Right cardiac atrium (tissue), 5 donors: ENCODE measurements at places on chromosomes 1 and 21. TPM values are rescaled to one million over a fixed set of nuclear protein-coding genes. Genes with fewer than 3 reads are reported as not detected.

- no peak for DNase-seq
Measured at GRCh38 chr21:40803101-40803500, 43.9 kb downstream of the DSCAM start.

The UBASH3A gene
- total RNA-seq = 0.28 TPM

GRCh38 chr1:185463011-185463410 lies 146.0 kb upstream of the IVNS1ABP start:
- DNase-seq = no peak

DNA sequence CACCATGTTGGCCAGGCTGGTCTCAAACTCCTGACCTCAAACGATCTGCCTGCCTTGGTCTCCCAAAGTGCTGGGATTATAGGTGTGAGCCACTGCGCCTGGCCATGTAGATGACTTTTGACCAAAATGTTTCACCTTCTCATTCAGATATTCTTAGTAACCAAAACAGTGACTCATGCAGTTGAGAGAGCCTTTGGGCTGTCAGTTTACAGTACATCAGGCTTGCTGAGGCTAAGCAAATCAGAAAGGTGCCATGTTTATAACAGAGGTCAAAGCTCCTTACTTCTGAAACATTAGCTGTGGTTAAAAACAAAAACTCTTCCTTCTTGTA lies 21.0 kb downstream of the CNIH4 start:
- DNase-seq = no peak

DNA sequence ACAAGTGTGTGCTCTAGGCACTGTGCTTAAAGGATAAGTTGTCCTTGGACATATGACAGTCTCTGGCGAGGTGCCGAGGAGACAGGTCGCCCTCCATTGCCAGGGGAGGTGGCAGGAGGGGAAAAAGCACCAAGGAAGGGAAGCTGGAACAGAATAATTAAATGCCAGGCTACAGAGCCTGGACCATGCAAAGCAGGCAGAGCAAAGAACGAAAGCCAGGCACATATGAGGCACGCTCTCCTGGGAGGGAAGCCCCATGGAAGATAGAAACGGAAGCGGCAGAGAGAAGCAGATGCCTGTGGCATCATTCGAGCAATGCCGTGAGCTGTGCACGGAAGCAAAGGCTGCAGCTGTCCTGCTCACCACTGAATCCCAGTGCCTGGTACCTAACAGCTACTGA lies 91.2 kb downstream of the JAK1 start:
- no peak for DNase-seq

- DNase-seq = no peak
Measured at GRCh38 chr1:222279591-222279990, 268.3 kb downstream of the HHIPL2 start.

DNA sequence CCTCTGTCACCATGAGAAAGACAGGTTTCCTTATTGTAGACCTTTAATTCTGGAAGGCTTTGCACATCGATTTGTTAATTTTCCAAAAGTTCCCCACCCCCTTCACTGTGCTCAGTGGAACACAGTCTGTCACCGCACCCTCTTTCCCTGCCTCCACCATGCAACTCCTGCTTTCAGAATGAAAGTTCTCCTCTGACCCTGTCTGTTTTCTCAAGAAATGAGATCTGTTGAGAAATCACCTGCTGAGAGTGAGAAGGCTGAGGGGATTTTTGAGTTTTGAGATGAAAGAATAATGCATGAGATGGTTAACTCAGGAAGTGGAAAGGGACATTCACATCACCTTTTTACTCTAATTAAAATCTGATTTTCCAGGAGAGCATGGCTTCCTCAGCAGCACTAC lies 99.6 kb downstream of the CYYR1 start:
- no peak for DNase-seq

DNA sequence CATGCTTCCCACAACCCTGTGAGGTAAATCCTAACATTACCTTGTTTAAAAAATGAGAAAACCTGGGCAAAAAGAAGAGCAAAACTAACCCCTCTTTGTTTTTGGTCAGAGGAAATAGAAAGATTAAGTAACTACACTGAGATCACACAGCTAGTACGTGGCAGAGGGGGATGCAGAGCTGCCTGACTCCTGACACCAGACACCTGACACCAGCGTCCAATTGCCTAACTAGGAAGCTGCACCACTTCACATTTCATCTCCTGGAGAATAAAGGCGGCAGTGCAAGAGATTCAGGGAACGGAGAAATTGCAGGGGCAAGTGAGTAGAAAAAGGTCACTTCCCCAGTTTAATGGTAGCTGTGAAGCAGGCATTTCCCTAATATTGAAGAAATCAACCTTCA lies 229.3 kb upstream of the PTBP2 start:
- DNase-seq = no peak

DNA sequence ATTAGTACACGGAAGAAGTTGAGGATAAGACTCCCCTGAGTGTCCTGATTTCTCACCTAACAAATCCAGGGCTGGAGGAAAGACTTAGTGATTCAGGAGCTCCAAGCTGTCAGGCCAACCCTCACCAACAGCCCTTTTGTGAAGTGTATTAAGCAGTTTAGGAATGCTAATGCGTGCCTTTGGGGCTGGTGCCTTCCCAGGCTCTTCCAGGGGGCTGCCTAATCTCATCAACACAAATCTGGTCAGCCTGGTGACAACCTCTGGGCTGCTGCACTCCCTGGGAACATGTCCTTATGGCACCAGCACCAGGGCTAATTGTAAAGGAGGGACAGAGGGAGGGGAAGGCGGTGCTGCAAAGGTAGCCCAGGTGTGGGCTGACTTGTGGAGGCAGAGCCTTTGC lies 15.5 kb downstream of the CSMD2 start:
- DNase-seq = no peak

The CSDE1 gene
- 731 TPM for total RNA-seq

- no peak for DNase-seq
Measured at GRCh38 chr21:29208682-29209059, 78.2 kb downstream of the MAP3K7CL start.

The CD34 gene
- total RNA-seq = 170 TPM

- DNase-seq = no peak
Measured at GRCh38 chr21:44742418-44743153, 31.2 kb upstream of the TSPEAR start.

DNA sequence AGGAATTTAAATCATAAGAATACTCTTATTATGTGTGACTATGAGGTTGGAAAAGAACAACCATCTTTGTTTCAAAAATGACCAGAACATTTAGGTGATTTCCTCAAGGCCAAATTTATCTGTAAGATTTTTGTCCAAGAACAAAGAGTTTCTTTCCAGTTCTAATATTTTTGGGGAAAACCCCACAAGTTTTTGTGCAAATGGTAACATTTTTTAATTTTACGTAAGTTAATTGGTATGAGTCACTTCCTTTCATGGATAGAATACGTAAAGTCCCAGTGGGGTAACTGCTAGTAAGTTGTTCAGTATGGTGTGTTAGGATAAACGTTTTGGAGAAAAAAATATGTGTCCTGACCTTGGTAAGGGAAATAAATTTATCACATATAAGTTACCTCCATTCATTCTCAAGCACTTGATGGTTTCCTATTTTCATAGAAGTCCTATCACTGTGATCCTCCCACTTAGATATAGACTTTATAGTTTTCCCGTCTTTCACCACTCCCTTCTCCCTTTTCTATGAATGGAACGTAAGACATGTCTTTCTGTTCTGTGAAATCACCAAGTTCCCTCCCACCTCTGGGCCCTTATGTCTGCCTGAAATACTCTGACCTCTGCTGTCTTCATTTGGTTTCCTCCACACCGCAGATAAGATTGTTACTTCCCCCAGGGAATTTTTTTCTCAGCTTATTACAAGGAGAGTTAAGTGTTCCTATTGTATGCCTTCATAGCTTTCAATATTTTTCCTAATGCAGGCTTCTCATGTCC lies 34.9 kb upstream of the TSNAX start:
- DNase-seq = no peak

- no peak for DNase-seq
Measured at GRCh38 chr1:19759740-19760089, 40.0 kb downstream of the TMCO4 start.

The COL8A2 gene
- total RNA-seq = 2.7 TPM

DNA sequence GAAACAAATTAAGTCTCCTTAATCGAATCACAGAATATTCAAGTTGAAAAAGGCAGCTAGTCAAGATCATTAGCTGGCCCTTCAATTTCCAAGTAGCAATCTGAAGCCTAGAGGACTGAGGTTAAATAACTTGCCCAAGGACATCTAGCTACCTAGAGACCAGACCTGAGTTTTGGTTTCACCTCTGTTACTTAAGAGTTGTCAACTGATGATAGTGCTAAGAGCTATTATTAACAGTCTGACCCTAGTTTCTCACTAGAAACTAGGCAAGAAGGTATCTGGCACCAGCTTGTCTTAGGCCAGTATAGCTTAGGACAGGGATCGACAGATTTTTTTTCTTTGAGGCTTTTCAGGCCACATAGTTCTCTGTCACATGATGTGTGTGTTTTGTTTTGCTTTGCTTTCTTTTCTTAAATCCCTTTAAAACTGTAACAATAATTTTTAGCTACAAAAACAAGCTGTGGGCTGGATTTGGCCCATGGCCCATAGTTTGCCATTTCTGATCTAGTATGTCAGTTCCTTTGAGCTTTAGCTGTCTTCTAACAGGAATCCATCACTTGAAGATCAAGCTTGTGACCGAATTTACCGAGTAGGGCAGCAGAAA lies 23.2 kb downstream of the TRIM45 start:
- no peak for DNase-seq

GRCh38 chr1:31588751-31589515 lies 12.6 kb downstream of the TINAGL1 start:
- peak; percentile 72 for DNase-seq

DNA sequence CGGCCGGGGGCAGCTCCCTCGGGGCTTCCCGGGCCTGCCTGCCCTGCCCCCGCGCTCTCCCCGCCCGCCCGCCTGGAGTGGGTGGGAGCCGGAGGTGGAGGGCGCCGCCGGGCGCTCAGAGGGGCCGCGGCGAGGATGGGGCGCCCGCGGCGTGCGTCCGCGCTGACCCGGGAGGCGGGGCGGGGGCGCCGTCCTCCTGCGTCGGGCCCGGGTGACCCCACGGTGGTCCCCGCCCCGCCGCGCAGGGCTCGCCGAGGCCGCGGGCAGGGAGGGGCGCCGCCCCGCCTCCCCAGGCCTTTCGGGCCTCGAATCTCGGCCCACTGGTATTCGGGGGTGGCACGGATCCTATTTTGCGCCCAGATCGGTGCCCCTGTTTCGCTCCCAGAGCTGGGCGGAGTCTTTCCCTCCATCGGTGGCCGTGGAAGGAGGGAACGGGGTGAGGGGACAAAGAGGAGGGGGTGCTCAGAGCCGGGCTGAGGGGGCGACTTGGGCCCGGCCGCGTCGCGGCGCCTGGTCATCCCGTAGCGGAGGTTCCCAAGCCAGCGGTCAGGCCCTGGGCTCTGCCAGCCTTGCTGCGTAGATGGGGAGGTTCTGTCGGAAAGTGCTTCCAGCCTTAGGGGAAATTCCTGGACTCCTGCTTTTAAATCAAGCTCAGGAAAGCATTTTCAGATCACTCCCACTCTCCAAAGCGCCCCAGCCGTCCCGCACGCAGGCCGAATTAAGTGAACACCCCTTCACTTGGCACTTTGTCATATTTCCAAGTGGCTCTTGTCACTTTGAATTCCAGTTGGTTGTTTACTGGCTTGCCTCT lies 545 bp downstream of the PATJ start:
- DNase-seq = peak; percentile 91

GRCh38 chr1:184002071-184002470 lies 35.5 kb downstream of the COLGALT2 start:
- peak; percentile 44 for DNase-seq

The HSD3B2 gene
- not detected for total RNA-seq

DNA sequence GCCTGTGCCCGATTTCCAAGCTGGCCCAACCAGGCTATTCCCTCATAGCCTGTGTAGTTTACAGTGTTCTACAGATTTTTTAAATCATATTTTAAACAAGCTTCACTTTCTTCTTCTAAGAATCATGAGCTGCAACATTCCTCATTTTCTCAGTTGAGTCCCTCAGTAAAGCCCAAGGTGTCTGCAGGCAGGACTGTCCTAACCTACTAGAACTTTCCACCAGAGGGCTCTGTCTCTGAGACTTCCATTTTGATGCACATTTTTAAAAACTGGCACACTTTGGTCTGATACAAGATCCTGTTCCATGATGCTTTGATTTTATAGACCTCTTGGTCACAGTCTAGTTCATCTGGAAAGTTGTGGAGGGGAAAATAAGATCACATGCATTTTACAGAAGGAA lies 21.6 kb upstream of the SLAMF6 start:
- no peak for DNase-seq

DNA sequence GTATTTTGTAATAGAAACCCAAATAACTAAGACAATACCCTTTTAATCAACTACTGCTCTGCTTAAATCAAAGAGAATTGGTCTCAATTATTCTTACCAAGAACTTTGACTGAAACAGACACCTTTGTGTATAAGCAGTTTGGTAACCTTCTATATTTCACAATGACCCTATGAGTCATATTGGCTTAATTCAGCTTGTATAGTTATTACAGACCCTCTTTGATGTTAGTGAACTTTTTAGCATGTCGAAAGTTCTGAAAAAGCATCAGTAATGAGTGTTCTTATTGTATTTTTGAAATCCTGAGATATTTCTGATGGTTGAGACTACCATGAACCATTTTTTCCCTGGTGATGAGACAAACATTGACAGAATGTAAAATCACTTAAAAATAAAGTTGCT lies 43.3 kb upstream of the RABGAP1L start:
- DNase-seq = no peak

DNA sequence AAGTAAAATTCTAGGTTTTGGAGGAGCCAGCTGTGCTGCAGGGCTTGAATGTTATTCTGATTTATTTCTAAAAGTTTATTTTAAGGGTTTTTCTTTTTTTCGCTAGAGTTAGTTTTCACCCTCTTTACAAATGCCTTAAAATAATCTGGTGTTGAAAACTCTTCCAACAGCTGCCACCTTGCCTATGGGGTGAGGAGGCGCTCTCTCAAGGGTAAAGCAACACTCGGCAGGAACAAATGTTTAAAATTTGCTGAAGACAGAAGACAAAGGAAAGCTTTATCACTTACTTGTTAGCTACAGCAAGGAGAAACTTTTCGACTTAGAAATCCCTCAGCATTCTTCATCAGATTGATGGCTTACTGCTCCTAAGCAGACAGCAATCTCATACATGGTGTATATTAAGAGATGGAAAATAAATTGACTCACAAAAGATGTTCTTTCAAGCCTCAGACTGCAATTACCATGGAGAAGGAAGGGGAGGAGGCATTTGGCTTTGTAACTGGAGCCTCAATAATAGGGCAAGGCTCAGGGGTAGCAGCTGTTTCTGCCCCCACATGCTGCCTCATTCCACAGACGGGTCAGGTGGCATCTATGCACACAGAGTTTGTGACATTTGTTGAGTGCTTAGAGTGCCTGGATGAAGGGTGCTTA lies 79.8 kb upstream of the RALGPS2 start:
- DNase-seq = no peak

The PTGFRN gene
- 169 TPM for total RNA-seq

DNA sequence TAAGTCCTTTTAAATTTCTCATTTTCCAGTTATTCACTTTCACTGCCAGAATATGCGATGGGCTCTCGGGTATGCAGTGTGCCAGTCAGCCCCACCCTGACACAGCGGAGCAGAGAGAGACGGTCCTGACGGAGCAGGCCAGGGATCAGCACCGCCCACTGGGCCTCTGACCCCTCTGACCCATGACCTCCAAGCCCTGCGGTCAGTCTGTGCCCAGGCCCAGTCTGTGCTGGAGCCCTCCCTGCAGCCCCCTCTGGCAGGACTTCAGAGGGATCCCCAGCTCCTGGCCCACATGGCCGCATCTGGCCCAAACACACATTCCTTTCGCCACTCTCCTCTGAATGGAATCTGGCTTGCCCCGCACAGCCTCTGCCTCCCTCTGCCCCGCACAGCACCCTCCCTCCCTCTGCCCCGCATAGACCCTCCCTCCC lies 43.4 kb upstream of the COL6A2 start:
- DNase-seq = peak; percentile 68

- DNase-seq = no peak
Measured at GRCh38 chr1:84247425-84248220, 53.9 kb upstream of the SAMD13 start.

GRCh38 chr1:214404571-214405213 lies 123.7 kb downstream of the SMYD2 start:
- no peak for DNase-seq

The TTC34 gene
- 1.2 TPM for total RNA-seq
